ENCODE measurements at places on chromosomes 6 and 20.

GRCh38 chr6:34238585-34239499, 2.2 kb downstream of the HMGA1 start:
- no peak for DNase-seq

DNA sequence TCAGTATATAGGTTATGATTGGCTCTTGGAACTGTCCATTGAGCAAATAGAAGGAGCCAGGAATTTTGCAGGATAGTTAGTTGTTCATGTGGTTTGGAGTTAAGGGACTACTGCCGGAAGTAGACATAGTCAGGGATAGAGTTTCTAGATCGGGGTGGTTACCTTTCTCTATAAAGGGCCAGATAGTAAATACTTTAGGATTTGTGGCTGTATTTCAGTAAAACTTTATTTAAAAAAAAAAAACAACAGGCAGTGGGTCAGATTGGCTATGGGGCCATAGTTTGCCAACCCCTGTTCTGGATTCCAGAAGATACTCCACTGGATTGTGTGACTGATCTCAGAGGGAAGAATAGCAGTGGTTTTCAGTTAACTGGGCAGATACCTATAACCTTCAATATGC, 489.3 kb upstream of the SOX4 start:
- DNase-seq = no peak

DNA sequence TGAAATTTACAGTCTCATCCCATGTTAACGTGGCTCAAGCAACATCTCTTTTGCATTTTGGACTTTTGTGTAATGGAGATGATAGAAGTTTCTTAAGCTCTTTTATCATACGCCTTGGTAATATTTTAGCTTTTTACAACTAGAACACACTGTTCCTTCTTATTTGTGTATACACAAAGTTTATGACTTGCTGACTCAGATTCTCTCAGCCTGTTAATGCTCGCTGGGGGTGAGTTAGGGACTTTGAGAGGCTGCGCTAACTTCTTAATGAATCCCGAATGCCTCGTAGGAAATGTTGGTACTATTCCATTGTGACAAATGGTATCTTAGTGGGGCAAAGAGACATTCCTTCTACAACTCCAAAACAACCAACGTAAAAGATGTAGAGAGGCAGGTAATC, 509.7 kb downstream of the DOK5 start:
- DNase-seq = no peak

DNA sequence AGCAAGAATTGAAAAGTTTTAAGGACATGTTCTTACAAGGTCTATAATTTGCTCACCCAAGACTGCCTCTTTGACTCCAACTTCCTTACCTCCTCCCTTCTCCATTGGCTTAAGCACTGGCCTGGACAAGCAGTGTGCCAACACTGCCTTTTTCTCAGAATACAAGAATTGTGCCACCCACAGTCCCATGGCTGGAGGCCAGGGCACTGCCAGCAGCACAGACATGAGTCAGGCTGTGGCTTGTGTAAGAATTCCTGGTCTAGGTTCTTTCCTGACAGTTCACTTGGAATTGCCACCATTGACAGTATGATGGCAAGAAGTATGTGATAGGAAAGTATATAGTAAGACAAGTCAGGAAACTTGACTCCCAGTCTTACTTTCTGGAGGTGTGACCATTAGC, 202.7 kb upstream of the MARCKS start:
- DNase-seq = no peak

GRCh38 chr6:108074057-108074358, 533 bp downstream of the OSTM1 start:
- DNase-seq = no peak

DNA sequence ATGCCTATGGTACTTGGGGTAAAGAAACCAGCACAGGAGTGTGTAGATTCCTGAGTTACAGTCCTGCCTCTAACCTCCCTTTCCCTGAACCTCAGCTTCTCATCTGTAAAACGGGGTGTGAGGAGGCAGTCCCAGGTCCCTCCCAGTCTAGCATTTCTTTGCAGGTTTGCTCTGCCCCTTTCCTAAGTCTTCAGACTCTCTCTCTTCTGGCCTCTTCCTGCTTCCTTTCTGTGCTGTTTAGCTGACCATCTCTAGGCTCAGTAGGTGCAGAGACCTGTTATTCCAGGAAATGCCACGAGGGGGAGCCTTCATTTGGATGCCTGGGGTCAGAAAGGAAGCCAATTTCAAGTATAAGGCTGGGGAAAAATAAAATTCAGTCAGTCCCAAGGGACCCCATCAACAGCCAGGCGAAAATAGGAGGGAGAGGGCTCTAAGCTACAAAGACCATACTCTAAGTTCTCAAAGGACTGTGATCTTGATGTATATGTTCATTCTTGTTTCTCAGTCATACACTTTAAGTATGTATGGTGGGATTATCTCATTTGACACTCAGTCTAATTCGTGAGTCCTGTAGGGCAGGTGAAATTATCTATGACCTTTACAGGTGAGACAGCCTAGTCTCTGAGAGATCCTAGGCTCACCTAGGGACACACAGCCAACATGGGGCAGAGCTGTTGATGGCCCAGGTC, 89.1 kb downstream of the NCR2 start:
- DNase-seq = no peak

DNA sequence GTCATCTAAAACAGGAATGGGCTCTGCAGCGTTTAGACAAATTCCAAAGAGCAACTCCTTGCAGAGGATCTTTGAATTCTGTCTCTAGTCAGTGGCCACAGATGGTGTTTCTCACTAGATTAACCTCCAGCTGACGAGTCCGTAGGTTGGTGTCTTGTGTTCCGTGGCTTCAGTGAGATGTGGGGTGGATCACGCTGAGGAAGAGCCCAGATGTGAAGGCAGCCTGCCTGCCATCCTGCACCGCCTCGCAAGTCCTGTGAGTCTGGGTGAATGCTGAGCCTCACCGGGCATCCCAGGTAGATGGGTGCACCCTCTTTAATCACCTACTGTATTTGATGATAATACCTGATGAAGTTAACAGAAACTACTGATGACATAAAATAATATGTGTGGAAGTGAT, 70.4 kb downstream of the THBS2 start:
- DNase-seq = no peak

DNA sequence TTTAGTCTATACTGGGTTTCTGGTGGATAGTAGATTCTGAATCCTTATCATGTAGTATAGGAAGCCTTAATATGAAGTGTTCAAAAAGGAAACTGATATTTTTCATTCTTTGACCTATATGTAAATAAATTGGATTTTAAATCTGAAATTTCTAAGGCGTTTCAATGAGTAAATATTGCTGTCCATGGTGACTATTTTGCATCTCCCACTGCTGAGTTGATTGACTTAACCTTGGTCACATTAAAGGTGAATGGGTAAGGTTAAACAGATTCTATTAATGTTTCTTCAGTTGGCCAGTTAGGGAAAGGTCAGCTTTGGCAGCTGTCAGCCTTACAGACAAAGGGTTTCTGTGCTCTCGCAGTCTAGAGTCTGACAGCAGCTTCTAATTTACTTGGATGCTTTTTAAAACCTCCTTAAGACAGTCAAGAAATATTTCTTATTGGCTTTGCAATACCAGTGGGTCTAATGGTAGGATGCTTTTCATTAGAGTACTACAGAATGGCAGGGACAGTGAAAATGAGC, 24.8 kb downstream of the PRIM2 start:
- DNase-seq = no peak

DNA sequence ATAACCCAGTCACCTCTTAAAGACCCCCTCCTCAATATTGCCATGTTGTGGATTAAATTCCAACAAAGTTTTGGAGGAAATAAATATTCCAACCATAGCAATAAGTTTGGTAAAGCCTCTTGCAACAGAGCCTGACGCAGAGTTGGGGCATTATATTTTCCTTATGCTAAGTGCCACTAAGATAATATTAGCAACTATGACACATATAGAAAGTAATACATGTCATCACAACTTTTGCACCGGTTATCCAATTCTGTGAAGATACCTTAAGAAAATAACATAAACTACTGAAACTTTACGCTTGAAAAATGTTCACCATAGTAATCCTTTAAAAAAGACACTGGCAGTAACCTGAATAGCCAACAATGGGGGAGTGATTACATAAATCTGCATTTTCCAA, 52.2 kb upstream of the TRERF1 start:
- no peak for DNase-seq
